ENCODE measurements at places on chromosomes 7 and 10. TPM values are rescaled to one million over a fixed set of nuclear protein-coding genes. Genes with fewer than 3 reads are reported as not detected.

DNA sequence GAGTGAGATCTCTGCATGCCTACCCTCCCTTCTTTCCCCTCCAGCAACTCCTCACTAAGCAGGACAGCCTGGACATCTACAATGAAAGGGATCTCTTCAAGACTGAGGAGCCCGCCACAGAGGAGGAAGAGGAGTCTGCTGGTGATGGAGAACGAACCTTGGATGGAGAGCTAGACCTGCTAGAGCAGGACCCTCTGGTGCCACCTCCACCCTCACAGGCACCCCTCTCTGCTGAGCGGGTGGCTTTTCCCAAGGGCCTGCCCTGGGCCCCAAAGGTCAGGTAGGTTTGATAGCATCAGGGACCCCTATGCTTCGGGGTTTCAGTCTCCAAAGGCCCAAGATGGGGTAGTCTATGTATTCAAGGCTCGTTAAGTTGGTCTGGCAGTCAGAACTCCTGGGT is 23.9 kb downstream of the STRIP2 start:
- no peak for DNase-seq

SORBS1 gene
- total RNA-seq, result 4.9 TPM

GRCh38 chr10:11908536-11908935 is 85.4 kb downstream of the PROSER2 start:
- no peak for DNase-seq

DNA sequence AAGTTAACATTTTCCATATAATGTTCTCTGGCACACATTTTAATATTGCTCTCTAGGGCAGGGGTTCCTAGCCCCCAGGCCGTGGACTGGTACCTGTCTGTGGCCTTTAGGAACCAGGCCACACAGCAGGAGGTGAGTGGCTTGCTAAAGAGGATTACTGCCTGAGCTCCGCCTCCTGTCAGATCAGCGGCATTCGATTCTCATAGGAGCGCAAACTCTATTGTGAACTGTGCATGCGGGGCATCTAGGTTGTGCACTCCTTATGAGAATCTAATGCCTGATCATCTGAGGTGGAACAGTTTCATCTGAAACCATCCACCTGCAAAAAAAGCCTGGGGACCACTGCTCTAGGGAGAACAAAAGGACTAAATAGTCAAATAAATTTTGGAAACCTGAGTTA is 65.7 kb downstream of the EXOC6 start:
- no peak for DNase-seq

TMEM236 gene
- total RNA-seq, result 0.06 TPM

- no peak for DNase-seq
These were observed 573.7 kb downstream of the PARD3 start for GRCh38 chr10:34241226-34242000.

All from Daoy (cell line).